ENCODE measurements at places on chromosomes 3 and 15.
A peak's percentile ranks its signal among the peaks of the same experiment; 100 is the strongest.

- DNase-seq: no peak
Measured at GRCh38 chr15:28786521-28786920, 61.9 kb downstream of the GOLGA6L7 start.

- DNase-seq: no peak
Measured at GRCh38 chr3:98540346-98540745, 8.6 kb downstream of the GPR15 start.

GRCh38 chr15:28265334-28266019 is 56.5 kb downstream of the HERC2 start:
- no peak for DNase-seq

- peak; percentile 59 for DNase-seq
Measured at GRCh38 chr3:15645740-15646501, 44.4 kb downstream of the BTD start.

DNA sequence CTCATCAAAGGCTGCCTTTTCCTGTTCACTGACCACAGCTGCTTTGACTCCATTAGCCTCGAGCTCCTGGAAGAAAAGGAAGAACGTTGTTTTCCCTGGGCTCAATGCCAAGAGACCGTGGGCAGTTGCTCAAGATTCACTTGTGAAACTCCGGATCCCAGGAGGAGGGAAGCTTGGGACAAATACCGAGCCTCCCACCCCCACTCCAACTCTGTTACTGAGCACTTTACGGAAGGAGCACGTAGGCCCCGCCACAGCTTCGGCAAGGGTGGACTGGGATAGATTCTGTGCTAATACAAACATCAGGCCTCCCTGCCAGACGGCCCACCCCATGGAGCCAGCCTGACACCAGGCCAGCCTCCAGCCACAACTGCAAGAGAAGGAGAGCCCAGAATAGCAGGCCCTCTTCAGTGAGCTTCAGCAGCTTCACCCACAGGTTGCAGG is 10.8 kb upstream of the FANCD2 start:
- no peak for DNase-seq

GRCh38 chr15:54582863-54583643 is 604.8 kb downstream of the UNC13C start:
- no peak for DNase-seq

- DNase-seq: no peak
Measured at GRCh38 chr3:188546835-188547670, 393.1 kb downstream of the LPP start.

- no peak for DNase-seq
Measured at GRCh38 chr3:139318431-139318816, 25.4 kb upstream of the MRPS22 start.

- DNase-seq: no peak
Measured at GRCh38 chr3:39346785-39347585, 17.5 kb downstream of the CCR8 start.

GRCh38 chr3:118077332-118077731 is 957.3 kb downstream of the IGSF11 start:
- no peak for DNase-seq

DNA sequence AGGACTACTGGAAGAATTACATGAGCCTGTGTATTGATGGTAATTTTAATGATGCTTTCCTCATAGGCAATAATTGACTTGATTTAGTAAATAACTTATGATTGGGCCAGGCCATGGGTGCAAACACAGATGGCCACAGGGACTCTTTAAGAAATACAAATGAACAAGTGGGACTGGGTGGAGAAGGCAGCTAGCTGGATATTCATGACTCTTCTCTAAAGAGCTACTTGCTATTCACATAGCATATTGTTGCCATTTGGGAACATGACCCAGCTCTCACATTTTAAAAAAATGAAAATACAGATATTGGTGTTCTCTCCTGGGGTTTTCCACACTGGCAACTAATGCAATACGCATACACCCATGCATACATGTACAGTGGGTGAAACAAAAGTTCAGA is 178.3 kb downstream of the PTPRG start:
- no peak for DNase-seq

GRCh38 chr15:40815042-40815698 is 7.9 kb upstream of the DNAJC17 start:
- no peak for DNase-seq

GRCh38 chr3:15636028-15636709 is 34.6 kb downstream of the BTD start:
- peak; percentile 74 for DNase-seq

GRCh38 chr3:195774917-195775316 is 36.8 kb downstream of the MUC4 start:
- DNase-seq: peak; percentile 18

- no peak for DNase-seq
Measured at GRCh38 chr15:74157868-74158827, 15.4 kb upstream of the ISLR start.

- DNase-seq: no peak
Measured at GRCh38 chr3:196227121-196227561, 10.8 kb downstream of the SLC51A start.

DNA sequence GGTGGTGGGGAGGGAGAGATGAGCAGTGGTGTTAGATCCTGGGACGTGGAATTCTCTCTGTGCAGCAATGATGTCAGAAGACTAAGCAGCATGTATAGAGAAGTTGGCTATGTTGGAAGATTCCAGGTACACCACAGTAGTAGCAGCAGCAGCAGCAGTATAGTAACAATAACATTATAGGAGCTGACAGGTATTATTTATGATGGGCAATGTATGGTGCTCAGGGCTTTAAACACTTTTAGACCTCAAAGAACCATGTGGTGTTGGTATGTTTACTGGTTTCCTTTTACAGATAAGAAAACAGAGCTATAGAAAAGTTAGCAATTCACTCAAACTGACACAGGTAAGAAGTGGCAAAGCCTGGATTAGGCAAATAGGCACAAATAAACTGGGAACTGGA is 103.9 kb downstream of the CCNL1 start:
- no peak for DNase-seq

- no peak for DNase-seq
Measured at GRCh38 chr3:186880406-186880805, 37.9 kb downstream of the ADIPOQ start.

GRCh38 chr3:33881156-33882064 is 83.0 kb downstream of the PDCD6IP start:
- DNase-seq: no peak

GRCh38 chr3:156483426-156483825 is 71.5 kb downstream of the SSR3 start:
- peak; percentile 87 for DNase-seq

GRCh38 chr3:32820430-32820829 is 2.6 kb downstream of the TRIM71 start:
- DNase-seq: no peak

DNA sequence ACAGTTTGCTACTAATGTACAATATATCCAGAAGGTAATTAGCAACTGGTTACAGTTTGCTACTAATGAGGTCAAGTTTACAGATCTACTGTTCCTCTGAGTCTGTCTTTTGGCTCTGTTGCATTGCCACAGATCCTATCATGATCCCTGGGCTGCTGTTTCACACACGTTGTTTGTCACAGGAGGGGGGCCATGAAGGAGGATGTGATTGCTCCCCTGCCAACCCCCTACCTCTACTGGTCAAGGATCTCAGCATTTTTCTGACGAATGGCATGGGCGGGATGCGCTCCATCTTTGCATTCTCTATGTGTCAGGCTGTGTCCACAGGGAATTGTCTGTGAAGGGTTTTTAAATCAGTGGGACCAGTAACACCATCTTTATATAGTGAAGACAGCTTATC is 91.9 kb downstream of the CHL1 start:
- DNase-seq: no peak

DNA sequence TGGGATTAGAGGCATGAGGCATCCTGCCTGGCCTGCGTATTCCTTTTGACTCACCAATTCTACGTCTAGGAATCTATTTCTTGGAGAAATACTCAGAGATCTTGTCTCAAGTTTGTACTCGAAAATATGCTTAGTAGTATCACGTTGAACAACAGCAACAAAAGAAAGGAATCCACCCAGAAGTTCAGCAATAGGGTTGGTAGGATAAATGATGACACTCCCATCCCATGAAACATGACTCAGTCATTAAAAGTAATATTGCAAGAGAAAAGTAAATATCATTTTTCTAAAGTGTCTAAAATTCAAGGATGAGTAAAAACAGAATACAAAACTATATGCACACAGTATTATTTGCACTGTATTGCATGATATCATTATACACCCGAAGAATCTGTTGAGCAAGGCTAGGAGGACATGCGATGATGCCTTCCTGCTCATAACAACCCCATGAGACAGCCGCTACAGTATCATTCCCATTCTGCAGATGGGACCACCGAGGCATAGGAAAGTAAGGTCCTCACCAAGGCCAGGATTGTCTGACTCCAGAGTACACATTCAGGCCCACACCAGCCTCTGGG is 61.5 kb downstream of the SLC6A1 start:
- DNase-seq: no peak

DNA sequence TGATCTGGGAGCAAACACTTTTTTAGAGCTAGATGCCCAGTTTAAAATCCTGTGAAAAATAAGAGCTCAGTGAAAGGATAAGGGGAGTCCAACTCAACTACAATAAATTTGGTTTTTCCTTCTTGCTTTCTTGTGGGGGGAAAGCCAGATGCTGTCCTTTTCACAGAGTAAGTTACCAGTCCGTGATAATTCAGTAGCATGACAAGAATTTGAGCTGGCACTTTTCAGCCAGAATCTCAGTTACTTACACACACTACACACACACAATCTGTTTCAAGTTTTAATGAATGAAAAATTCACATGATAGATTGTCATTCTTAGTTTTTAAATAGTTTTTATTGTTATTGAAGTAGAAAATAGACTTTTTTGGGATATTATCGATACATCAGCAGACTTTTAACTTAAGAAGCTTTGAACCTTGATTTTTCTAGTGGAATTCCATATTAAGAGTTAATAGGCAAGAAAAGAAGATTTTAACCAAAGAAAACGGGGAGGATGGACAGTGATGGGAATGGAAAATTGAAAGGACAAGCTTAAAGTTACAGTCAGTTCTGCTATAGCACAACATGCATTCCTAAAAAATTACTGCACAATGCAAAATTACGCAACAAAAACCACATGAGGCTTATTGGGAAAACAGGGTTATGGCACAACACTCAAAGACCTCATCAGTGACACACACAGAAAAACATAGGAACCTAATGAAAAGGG is 47.0 kb downstream of the PSMD6 start:
- DNase-seq: no peak

DNA sequence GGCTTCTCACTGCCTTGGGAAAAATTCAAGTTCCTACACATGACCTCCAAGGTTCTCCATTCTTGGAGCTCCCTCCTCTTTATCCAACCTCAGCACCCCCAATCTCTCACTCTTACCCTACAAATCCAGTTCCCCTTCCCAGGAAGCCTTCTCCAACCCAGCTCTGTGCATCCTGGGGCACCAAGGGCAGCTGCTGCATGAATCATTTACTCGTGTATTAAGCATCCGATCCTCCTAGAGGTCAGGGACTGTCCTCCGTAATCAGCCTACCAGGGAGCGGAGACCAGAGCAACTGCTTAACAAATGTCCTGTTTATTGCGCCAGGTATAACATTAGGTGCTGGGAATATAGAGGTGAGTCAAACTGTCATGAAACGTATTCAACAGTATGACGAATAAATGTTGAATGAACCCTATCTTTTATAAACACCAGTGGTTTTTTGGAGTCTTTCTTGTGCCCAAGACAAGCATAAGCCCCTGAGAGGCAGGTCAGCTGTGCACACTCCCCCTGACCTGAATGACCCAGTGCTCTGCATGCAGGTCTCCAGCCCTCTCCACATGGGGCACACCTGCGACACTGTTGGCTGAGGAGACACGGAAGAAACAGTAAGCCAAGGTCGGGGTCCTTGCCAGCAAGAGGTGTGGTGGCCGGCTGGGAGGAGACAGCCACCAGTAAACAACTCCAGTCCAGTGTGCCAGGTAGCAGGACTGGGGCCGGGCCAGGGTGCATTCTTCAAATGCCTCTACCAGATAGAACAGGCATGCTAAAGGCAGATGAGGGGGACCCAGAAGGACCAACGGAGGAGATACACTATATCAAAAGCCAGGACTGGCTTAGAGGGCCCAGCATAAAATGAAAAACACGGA is 27.6 kb downstream of the ANP32A start:
- DNase-seq: no peak

GRCh38 chr3:86168512-86168911 is 822.4 kb downstream of the VGLL3 start:
- no peak for DNase-seq

DNA sequence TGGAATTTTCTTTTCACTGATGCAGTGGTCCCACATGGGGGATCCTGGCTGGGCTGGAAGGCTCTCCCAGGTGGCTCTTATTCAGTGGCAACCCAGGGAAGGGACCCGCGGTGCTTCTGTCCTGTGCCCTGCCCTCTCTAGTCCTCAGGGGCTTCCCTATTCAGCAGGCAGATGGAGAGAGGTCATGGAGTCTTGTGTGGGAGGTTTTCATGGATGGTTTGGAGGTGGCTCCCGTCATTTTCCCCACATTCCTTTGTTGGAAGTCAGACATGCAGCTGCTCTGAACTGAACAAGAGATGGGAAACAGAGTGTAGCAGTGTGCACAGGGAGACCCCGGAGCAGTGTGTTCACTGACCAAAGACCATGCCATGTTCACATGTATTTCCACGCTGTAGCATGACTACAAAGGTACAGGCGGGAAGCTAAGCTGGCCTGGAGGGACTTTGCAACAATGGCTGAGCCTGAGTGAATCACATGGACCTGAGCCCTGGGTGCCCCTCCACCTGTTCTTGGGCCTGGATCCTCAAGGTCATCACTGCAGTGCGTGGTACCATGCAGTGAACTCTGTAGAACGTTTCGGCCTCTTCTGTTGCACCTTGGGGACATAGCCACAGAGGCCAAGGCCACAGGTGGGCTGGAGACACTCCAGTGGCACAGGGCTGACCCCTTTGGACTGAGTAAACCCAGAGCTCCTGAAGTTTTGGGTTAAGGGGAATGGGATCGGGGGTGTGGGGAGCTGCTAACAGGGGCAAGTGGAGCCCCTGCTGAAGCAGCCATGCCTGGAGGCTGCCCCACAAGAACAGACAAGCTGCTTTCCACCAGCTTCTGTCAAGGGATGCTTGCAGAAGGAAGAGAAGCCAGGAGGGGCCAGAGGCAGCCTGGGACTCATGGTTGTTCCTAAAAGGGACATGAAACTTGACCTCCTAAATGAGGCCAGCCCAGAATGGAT is 123.0 kb downstream of the ASB7 start:
- no peak for DNase-seq

DNA sequence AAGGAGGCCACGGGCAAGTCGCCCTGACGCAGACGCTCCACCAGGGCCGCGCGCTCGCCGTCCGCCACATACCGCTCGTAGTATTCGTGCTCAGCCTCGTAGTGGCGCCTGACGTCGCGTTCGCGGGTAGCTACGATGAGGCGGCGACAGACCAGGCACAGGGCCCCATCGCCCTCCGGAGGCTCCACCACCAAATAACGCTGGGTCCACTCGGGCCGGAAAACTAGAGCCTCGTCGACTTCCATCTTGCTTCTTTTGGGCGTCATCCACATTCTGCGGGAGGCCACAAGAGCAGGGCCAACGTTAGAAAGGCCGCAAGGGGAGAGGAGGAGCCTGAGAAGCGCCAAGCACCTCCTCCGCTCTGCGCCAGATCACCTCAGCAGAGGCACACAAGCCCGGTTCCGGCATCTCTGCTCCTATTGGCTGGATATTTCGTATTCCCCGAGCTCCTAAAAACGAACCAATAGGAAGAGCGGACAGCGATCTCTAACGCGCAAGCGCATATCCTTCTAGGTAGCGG is at the start of gene EPM2AIP1:
EPM2AIP1 (minus strand) TSS at position 326 of the 520 bp plus-strand sequence; CDS start at position 272, 54 bp downstream.
- no peak for DNase-seq

- no peak for DNase-seq
Measured at GRCh38 chr3:171817074-171817800, 7.0 kb upstream of the PLD1 start.
